ENCODE measurements at places on chromosomes 2 and 18.

- no peak for DNase-seq
Observed at GRCh38 chr2:225501022-225501421, 101.5 kb downstream of the NYAP2 start.

- DNase-seq, result no peak
Observed at GRCh38 chr2:240018071-240018750, 6.9 kb downstream of the NDUFA10 start.

- DNase-seq, result no peak
Observed at GRCh38 chr2:217228732-217229131, 368.9 kb upstream of the TNP1 start.

GRCh38 chr2:217283460-217283859 lies 423.6 kb upstream of the TNP1 start:
- no peak for DNase-seq

DNA sequence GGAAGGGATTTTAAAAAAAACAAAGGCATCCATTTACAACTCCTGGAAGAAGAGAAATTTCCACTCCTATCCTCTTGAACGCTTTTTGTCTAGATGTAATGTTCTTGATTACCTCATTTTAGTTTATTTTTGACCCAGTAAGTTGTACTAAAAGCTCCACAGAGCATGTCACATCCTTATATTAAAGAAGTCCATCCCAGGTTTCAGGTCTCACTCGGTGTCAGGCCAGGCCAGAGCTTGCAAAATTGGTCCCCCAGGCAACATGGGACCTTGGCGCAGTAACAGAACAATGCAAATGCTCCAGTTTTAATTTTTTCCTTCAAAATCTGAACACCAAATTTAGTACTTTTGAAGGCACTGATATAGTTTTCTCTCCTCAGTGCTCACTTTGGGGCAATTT lies 218.4 kb upstream of the REV1 start:
- DNase-seq, result no peak

DNA sequence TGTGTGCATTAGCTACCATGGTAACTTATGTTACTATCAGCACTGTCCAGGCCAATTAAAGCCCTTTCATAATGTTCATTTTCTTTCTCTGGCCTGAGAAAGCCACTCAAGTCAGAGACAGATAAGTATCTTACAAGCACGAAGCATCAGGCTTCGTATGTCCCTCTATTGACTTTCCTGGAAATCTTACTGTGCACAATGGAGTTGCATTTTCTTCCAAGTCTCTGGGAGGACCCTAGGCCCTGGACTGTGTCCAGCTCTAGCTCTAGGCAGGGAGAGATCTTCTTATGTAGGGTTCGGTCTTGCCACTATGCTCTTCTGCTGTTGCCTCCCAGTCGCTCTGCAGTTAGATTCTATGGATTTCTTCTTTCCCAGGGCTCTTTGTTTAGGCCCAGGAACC lies 40.0 kb upstream of the ITGA6 start:
- DNase-seq, result no peak

DNA sequence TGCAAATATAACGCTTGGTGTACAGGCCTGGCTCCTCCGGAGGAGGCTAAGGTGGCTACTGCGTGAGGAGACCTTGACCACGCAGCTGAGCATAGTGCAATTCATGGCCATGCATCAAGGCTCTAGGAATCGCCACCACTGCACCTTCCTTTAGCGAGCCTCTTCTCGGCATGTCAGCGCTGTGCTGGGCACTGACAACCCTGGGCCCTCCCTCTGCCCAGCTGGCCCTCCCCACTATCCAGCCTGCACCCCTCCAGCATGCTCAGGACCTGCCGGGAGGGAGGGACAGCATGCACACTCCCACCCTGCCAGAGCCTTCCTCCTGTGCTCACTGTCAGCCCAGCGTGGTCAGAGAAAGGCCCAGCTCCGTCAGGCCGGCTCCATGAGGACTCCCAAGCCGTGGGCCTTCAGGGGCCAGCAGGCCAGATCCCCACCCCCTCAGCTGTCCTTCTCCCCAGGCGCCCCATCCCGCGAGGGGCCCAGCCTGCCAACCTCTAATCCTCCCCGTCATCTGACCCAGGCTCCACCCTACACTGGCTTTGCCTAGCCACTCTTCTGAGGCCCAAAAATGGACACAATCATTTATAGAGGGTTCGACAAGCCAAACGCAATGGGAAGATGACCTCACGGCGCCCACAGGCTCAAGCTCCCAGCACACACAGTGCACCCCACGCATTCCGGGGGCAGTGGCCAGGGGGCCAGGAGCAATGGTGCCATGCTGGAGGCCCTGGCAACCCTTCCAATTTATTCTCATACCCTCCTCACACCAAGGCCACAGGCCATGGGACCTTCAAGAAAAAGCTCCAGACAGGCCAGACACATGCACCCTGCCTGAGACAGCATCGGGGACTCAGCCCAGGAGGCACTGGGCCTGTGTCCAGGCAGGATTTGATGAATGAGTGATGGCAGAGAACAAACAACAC lies 3.5 kb downstream of the BIN1 start:
- no peak for DNase-seq

GRCh38 chr18:32888306-32888705 lies 115.5 kb upstream of the KLHL14 start:
- DNase-seq, result no peak

DNA sequence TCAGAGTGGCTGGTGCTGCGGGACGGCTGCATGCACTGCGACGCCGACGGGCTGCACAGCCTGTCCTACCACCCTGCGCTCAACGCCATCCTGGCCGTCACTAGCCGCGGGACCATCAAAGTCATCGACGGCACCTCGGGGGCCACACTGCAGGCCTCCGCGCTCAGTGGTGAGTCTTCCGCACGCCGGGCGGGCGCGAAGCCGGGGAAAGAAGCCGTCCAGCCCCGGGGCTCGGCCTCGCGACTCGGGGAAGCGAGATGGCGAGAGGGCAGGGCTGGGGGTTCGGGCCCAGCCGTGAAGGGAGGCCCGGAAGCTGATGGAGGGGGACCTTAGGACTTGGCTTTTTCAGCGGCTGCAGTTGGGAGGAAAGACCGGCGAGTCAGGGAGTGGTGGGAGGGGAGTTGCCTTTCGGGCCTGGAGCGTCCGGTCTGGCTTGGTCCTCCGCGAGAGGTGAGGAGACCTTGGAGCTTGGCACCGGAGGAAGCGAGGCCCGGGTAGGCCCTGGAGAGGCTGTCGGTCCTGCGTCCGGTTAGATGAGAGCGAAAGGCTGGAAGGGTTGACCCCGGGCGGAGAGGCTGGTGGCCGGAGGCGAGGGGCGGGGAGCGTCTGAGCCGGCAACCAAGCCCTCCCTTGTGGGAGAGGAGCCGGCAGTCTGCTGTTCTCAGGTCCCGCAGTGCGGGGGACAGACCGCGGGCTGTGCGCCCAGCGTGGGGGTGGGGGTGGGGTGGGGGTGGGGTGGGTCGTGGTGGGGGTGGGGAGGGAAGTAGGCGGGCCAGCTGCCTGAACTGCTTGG lies 691 bp downstream of the BIRC6 start:
- DNase-seq, result peak; percentile 8

GRCh38 chr2:177315364-177315763 lies 50.8 kb upstream of the NFE2L2 start:
- DNase-seq, result no peak

DNA sequence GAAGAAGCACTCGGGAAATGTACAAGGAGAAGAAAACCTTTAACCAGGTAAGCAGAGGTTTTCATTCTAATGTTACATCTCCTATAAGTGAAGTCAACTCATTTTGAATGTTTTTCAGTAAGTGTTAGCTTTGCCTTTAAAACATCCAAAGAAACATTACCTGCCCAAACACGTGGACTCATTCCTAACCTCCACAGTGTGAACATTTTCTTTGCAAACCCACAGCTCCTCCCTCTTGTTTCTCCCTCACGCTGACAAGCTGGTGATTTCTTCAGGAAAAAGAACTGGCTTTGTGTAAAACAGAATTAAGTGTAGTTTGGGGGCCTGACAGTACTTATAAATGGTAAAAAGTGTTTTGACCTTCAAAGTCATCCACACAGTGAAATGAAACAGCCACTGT lies 72.5 kb downstream of the MTCL1 start:
- no peak for DNase-seq

DNA sequence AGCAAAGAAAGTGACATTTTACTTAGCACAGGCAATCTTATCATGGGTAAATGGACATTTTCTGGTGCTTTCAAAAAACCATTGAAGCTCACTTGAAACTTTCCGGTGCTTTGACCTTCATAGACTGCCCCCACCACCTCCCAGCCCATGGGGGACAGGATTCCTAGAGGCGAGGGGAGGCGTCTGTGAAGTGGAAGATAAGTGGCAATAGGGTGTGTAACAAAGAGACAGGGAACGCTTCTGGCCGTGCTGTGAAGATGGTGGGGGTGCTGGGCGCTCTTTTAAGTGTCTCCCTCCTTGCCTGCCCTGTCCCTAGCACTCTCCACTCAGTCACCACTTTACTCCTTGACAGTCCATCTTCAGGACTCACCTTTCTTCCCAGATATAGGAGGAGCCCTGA lies 23.4 kb upstream of the GMPPA start:
- DNase-seq, result no peak

DNA sequence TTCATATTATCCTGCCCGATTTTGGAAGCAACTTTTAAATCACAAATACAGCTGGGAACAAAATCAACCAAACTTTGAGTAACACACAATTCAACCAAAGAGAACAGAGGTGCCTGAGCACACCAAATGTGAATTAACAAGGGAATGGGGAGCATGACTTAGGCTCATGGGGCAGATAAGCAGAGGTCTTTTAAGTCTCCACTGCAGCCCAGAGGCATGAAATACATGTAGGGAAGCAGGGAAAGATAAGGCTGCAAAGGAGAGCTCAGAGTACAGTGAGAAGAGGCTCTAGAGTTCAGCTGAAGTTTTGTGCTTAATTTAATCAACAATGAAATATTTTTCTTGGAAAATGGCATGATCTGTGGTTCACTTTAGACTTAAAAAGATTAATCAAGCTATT lies 49.0 kb downstream of the CYTIP start:
- no peak for DNase-seq

- DNase-seq, result no peak
Observed at GRCh38 chr18:14174706-14175085, 42.5 kb upstream of the ZNF519 start.

GRCh38 chr2:233455491-233455890 lies 101.2 kb downstream of the DGKD start:
- no peak for DNase-seq

GRCh38 chr2:64988420-64989125 lies 626 bp upstream of the SLC1A4 start:
- DNase-seq, result peak; percentile 36

DNA sequence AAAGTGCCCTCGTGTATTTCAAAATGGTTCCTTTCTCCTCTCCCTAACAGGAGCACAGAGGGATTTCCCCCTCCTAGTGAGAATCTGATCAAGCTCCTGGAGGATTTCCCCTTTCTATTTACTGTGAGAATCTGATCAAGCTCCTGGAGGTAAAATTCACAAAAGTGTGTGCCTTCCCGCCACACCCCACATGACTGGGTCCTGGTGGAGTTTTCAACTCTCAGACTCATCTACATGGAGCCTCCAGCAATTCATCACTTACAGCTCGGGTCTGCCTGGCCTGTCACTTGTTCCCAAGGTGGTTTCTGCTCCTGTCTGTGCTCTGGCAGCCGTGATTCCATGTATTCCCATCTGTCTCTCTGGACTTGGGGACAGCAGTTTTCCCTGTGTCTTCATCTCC lies 590.7 kb downstream of the FBXO15 start:
- DNase-seq, result no peak

DNA sequence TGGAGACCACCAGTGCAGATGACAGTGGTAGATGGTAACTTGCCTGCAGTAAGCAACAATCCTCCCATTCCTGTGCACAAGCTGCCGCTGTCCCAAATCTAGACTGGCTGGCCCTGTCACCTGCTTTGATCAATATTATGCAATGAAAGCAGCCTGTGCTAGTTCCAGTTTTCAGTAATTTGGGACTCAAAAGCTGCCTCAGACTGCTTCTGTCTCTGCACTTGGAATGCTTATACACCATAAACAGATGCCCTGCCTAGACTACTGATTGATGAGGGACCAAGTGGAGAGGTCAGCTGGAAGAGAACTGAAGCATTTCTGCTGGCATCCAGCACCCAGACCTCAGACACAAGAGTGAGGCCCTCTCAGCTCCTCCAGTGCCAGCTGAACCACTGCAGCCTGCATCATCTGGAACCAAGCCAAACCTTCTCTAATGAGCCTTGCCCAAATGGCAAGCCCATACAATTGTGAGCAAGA lies 24.9 kb downstream of the CCBE1 start:
- no peak for DNase-seq

DNA sequence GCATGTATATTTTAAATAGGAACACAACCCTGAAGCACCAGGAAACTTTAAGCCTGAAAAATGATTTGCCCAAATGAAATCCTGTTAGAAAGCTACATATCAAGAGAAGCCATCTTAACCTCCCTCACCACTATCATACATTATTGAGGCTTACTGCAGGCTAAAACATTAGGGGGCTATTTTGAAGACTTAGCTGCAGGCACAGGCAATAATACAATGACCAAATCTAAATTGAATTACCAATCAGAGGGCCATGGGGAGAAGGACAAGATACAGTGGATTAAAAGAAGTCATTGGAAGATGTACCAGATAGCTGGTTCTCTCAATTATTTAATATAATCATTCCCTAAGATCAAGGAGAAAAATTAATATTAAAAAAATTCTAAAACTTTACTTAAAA lies 73.7 kb downstream of the THADA start:
- DNase-seq, result no peak

DNA sequence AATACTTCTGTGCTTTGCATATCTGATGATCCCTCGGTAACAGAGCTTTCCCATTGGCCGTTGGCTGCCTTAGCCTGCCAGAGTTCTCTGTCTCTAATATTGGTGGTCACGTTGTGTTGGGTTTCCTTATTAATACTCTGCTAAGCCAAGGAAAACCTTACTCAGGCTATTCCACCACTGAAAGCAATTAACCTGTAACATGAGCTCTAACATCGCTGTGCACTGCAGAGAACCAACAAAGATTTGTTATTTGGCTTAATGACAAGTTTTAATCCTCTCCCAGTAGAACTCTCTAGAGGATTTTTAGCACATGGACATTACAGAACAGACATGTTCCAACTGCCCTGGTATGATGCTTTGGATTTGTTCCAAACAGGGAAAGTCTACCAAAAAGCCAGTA lies 825.9 kb upstream of the POU3F3 start:
- no peak for DNase-seq

GRCh38 chr2:147275943-147276342 lies 568.9 kb upstream of the ACVR2A start:
- DNase-seq, result no peak

- DNase-seq, result no peak
Observed at GRCh38 chr2:101741775-101742520, 44.4 kb downstream of the MAP4K4 start.

Data from activated T-helper 9 cell treated with anti-CD3 and anti-CD28 coated beads, Interleukin-2, amount 50 U/mL, for 16 hours (primary cell).